ENCODE measurements at places on chromosomes 11 and 22.

DNA sequence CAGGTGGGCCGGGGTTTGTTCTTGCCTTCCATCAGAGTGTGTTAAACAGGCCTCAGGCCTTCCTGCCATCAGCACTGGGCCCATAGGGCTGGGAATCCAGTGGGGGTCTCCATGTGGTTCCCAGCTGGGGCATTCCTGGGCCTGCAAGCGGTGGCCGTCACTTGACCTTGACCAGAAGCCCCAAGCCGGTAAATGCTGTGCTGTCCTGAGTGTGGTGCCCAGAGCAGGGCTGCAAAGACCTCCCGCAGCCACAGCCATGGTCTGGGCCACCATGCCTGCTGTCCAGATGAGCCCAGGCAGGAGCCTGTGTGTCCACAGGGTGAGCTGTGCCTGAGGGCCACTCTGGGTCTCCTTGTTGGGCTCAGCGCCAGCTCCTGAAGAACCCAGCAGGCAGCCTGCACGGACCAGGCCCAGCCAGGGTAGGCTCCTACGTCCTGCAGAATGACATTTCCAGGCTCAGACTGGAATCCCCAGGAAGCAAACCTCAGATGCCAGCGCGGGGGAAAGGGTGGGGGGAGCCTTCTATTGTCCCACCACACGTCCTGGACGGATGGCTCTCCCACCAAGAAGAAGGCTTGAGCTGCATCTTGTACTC is 117.3 kb downstream of the KCNQ1OT1 start:
- DNase-seq, result no peak

- DNase-seq, result no peak
These were observed 2.1 kb downstream of the SMIM38 start for GRCh38 chr11:69157822-69158231.

DNA sequence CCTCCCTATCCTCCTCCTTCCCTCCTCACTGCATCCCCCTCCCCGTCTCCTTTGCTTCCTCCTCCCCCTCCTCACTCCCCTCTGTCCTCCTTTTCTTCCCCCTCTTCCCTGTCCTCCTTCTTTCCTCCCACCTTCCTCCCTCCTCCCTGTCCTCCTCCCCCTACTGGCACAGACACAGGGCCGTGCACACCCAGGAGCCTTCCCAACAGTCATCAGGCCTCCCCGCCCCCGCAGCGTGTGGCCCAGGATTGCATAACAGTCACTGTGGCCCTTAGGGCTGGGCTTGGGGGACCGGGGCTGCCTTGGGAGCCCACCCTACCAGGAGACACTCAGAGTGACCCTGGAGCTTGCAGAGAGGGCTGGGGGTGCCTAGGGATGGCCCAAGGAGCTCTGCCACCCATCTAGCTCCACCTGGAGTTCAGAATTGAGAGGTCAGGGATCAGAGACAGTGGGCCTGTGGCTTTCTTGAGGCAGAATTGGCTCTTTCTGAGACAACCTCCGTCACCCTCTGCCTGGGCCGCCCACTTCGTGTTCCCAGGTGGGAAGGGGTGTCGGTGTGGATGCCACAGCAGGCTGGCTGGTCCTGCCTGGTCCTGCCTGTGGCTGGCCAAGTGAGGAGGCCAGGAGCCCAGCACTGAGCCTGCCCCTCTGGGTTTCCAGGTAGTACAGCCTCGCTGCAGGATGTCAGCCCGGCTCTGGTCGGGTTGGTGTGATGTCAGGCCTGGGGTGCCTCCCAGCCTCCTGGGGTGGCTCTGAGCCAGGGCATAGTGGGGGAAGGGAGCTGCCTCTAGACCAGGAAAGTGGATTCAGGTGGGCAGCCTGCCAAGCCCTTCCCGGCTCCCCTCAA is 1.6 kb downstream of the SPI1 start:
- no peak for DNase-seq

DNA sequence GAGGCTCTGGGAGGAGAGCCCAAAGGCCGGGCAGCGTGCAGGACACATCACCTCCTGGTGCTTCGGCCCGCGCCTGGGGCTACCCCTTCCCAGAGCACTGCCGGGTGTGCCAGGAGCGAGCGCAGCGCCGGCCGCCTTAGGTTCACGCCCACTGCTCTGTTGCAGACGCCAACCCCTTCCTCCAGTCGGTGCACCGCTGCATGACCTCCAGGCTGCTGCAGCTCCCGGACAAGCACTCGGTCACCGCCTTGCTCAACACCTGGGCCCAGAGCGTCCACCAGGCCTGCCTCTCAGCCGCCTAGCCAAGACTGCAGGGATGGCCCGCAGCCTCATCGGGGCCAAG is 79.0 kb downstream of the MED15 start:
- DNase-seq, result no peak

GRCh38 chr11:128389461-128389976 is 197.8 kb downstream of the ETS1 start:
- no peak for DNase-seq

GRCh38 chr22:32531931-32532819 is 57.6 kb downstream of the FBXO7 start:
- DNase-seq, result peak; percentile 71

DNA sequence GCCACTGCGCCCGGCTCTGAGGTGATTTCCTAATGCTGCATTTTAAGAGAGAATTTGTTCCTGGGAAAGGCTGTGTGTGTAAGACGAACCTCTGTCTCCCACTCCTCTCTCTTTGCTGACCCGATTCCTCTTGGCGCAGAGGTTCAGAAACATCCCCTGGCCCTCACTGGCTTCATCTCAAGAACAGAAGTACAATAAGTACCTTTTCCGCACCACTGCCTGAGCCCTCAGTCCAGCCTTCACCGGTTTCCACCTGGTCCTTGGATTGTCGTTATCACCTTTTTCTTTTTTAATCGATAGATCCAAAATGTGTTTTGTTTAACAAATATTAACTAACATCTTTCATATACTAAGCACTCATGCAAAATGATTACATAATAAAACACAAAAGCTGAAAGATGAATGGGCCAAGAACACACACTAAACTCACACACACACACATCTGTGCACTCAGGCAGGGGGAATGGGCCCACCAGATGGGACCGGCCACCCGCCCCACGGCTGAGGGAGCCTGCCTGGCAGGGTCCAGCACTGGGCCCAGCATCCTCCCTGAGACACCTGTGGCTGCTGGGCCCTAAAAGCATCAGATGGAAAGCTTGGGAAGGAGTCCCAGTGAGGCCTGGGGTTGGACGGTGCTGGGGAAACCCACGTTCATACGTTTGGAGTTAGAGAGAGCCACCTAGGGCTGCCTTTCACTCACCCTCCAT is 50.4 kb upstream of the A4GALT start:
- no peak for DNase-seq

DNA sequence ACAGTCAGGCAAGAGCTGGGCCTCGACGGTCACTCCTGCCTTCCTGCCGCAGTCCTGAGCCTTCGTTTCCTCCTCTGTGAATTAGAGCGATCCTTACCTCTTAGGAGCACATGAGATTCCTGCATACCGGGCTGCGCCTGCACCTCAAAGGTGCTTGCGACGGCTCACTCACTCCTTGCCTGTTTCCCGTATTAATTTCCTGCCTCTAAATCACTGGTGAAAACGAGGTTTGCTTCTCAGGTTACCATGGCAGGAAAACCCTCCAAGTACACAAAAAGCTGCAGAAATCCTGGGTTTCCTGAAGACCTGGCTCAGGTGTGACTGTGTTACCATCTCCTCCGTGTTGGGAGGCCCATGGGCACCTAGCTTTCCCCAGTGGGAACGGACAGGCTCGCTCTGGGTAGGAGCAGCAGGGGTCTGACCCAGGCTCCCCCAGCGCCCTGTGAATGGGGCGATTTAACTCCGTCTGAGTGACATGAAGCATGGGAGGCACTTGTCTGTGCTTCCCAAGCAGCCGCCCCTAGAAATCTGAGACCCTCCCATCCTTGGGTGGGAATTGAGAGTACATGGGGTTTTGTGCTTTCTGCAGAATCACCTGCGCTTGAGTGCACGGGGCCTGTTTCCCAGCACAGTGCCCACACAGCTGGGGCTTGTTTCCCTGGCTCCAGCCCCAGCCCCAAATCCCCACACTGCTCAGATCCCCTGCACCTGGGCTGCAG is 64.8 kb downstream of the PHF21B start:
- no peak for DNase-seq

GRCh38 chr22:40676644-40677043 is 2.6 kb upstream of the MCHR1 start:
- DNase-seq, result no peak

- no peak for DNase-seq
These were observed 26.3 kb upstream of the EHF start for GRCh38 chr11:34594603-34595002.

GRCh38 chr11:62649486-62649885 is 3.1 kb upstream of the GANAB start:
- DNase-seq, result no peak

DNA sequence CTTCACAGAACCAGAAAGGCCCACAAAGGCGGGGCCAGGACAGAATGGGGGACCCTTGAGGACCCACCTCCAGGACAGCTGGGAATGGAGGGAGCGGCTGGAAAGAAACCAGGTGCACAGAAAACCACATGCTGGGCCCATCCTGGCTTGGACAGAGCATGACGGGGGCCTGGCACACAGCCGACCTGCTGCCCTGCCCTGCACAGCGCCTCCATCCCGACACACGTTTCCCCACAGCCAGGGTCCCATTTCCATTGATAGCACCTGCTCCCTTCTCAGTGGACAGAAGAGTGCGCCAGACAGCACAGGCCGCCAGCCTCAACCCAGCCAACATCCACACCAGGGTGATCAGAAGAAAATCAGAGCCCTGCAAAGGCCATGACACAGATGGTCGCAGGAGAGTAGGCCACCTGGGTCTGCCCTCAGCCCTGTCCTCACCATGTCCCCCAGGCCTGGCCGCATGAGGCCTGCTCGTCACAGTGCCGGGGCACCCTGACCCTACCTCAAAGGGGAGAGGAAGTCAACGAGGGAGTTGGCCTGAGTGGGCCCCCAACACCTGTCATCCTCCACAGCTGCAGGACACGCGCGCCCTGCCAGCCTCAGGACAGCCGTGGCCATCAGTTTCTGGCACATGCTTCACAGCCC is 28.1 kb downstream of the BRD1 start:
- DNase-seq, result no peak

DNA sequence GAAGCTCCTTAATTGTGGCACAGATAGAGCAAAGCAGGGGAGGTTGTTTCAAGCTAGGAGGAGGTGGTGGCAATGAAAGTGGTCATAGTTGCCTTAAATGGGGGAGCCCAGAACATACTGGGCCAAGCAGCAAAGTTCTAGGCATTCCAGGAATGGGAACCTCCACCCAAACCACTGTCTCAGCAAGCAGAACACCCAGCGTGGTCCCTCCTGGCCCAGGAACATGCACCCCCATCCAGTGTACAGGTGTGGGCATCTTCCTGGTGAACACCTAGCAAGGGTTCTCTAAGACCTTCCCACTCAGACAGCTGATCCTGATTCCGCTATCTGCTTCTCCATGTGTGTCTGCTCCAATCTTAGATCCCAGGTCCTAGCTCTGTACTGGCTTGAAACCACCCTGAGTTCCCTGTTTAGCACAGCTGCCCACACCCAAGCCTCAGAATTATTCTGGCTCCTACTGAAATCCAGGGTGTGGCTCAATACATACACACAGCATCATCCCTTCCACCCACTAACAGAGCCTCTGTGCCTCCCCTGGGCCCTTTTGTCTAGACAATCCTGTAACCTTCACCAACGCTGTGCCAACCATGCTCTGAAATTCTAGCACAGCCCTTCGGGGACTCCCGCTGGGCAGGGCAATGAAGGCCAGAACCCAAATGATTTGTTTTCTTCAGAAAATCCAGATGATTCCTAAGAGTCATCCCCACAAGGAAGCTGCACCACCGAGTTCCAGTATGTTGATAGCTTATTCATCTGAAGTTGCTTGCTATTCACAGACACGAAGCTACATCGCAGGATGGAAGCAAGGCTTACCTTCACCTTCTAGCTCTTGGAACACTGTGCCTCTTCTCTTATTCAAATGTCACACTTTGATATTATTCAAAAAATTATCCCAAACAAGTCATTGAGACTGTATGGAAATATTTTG is 76.6 kb downstream of the ABTB2 start:
- DNase-seq, result no peak

- DNase-seq, result no peak
These were observed 460.9 kb upstream of the CCDC90B start for GRCh38 chr11:83746921-83747585.

- DNase-seq, result no peak
These were observed 30.0 kb upstream of the ME3 start for GRCh38 chr11:86702220-86702983.

- no peak for DNase-seq
These were observed 24.0 kb upstream of the ROBO3 start for GRCh38 chr11:124841201-124841600.

DNA sequence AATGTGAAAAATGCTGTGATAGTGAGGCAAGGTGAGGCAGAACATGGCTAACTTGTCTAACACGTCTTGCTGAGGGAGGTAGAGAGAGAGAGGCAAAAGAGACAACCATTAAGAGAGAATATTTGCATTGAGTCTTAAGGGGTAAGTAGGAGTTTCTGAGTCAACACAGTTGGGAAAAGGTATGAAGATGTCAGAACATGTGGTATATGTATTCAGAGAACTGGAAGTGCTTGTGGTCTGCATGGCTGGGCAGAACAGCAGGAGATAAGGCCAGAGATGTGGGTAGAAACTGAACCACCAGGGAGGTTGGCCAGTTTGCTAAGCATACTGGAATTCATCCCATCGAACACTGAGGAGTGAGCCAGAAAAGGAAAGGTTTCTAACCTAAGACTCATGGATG is 25.0 kb upstream of the SLC5A1 start:
- no peak for DNase-seq
